ENCODE measurements at places on chromosomes 12 and 14.

DNA sequence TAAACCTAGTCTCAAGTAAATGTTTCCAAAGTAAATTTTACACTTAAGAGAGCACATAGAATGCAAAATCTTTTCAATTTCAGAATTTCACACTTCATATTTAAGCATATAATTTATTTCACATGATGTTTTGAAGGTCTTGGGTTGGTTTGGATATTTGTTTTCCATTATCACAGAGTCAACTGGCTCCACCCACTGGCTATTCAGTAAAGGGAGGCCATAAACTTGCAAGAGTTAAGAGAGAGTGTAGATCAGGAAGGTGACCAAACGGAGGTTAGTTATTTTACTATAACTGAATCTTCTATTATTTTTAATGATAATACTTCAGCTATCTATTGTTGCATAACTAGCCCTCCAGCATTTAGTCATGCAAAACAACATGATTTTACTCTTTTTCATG is 6.2 kb upstream of the CPNE8 start:
- no peak for DNase-seq

GRCh38 chr12:84691266-84691665 is 221.3 kb downstream of the SLC6A15 start:
- no peak for DNase-seq

- DNase-seq: peak; percentile 70
These were observed 12.2 kb downstream of the AGAP2 start for GRCh38 chr12:57726151-57726883.

DNA sequence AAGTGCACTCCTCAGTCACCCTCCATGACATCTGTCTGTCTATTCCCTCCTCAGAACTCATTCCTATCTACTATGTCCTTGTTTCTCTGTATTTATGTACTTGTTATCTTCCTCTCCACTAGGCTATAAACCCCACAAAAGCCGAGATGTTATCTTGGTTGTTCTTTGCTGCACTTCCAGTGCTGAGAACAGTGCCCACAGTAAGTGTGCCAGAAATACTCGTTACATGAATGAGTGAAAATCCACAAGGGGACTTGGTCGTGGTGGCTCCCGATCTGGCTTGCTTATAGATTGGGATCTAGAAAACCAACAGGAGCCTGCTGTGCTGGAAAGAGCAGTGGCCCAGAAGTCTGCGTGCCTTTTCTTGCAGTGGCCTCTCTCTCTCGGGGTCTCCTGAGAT is 111.9 kb upstream of the PRMT8 start:
- DNase-seq: no peak

DNA sequence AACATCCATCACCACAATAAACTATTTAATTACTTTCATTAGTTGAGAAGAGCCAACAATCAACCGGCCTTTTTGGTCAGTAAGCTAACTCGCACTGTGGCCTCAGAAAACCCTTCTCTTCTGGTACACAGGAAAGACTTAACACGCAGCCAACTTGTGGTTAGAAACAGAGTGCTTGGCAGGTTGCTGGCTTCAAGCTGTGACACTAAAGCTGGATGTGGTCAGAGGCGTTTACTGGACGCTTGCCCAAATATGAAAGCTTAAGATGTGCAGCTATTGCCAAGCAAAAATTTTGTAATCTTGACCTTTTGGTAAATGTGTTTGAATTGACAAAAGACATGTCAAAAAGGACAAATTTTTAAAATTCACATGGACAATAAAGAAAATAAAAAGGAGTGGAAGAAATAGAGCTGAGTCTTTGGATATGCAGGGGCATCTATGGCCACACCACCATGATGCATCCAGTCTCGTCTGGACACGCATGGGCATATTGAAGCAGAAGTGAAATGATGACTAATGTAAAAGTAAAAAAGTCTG is 2.6 kb upstream of the KLRK1 start:
- no peak for DNase-seq

- no peak for DNase-seq
These were observed 6.6 kb upstream of the WNT5B start for GRCh38 chr12:1622406-1622805.

GRCh38 chr12:32201096-32201495 is 94.4 kb downstream of the BICD1 start:
- no peak for DNase-seq

DNA sequence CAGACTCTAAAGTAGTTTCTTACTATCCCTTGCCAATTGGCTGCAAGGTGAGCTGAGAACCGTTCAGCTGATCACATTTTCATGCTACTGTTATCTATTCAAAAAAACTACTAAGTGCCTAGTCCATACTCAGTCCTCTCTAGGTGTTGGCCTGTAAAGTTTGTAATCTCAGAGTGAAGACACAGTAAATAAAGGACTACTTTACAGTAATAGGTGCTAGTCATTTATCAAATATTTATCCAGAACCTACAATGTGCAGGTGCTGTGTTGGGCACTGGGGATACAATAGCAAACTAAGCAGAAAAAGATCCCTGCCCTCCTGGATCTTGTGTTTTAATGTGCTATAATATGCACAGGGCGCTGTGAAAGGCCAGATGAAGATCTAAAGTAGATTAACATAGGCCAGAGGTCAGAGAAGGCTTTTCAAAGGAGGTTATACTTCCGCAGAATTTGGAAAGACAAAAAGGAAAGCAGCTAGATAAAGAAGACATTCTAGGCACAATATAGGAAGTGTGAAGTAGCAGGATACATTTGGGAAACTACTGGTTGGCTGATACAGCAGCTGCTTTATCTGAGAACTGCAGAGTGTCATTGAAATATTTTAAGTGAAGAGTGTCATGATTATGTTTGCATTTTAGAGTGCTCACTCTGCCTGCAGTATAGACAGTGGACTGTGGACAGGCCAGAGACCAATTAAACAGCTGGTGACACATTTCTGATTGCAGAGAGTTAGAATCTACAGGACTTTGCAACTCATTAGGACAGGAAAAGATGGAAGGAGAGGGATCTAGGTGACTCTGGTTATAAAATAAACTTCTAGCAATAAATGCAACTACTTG is 8.0 kb upstream of the ACTR10 start:
- no peak for DNase-seq

- no peak for DNase-seq
These were observed 31.9 kb downstream of the DNAH10 start for GRCh38 chr12:123794027-123794426.

DNA sequence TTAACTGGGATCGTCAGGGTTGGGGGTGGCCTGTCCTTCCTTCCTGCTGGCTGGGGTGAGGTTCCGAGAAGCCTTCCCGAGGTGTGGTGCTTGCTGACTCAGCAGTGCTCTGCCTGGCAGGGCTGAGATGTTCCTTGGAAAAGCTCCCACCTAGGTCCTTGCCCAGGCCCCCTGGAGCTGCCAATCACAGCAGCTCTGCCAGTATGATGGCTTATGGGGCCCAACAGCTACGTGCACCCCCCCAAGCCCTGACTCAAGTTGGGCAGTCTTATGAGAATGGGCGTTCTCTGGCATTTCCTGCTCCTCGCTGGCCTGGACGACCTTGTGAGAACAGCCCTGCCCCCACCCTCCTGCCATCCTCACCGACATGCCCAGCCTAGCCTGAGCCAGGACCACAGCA is 292.2 kb upstream of the CRY1 start:
- DNase-seq: no peak

GRCh38 chr12:24023081-24023480 is 73.6 kb upstream of the SOX5 start:
- DNase-seq: no peak

GRCh38 chr12:115433014-115433634 is 749.1 kb upstream of the TBX3 start:
- no peak for DNase-seq

DNA sequence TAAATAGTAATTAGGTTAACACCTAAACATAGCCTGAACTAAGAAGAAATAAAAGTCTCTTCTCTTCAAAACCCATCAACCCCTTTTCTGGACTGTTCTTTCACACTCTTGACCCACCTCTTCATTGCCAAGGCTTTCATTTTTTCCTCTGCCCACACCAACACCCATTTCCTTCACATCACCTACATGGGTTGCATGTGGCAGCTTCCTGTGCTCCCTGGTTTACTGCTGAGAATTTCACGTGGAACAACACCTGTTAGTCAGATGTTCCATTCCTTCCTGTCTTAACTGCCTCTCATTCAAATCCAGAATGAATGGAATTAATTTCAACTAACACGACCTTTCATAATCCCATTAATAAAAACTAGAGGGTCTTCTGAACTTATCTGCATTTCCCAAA is 157.3 kb downstream of the BCAT1 start:
- DNase-seq: no peak

DNA sequence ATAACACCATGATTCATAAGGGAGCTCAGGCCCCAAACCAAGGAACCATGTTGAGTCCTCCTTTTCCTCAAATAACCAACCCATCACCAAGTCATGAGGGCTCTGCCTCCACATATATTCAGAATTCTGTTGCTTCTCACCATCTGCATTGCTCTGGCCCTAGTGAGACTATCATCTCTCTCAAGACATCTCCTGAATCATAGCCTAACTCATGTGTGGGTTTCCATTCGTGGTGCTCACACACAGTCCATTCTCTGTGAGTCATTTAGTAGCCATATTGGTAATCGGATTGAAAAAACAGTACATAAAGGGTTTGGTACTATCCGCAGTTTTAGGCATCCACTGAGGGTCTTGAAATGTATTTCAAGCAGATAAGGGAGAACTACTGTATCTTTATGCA is 5.1 kb upstream of the SLC38A2 start:
- DNase-seq: no peak

DNA sequence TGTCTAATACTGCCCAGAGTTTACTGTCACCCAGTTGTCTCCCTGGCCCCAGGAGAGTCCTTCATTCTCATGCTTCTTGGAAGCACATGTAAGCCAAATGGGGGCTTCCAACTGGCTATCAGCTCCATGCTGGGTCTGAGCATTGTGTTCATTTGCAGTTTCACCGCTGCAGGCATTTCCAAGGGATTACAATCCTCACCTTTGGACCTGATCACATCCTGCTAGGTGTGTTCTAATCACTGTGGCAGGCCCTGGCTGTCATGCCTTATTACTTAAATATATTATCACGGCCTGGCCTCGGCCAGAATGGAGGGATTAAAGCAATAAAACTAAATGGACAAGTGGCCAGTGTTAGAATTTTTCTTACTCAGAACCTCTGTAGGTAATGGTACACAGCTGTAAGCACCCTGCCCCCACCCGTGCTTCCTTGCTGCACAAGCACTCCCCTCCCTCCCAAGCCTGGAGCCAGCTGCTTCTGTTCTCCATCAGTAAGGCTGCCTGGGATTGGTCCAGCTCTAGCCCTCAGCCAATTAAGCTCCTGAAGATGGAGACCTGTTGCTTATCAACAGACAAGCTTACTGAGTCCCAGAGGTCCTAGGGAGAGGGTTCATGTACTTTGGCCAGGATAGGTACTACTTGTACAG is 175.9 kb upstream of the RBM19 start:
- DNase-seq: no peak

DNA sequence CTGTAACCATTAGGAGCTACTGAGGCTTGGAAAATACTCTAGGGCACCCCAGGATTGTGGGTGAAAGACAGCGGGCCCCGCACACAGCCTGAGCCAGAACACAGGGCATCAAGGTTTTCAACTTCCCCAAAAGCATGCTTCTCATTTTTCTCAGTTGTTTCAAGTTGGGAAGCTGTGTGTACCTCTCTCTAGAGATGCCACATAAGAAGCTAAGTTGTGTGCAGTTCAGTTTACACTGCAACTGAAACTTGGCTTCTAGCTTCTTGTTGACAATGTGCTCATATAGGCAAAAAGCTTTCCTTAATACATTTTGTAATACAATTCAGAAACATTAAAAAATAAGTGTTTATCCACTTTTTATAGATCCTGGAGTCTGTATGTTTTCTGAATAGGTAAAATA is 88.1 kb upstream of the PTPRR start:
- DNase-seq: no peak

DNA sequence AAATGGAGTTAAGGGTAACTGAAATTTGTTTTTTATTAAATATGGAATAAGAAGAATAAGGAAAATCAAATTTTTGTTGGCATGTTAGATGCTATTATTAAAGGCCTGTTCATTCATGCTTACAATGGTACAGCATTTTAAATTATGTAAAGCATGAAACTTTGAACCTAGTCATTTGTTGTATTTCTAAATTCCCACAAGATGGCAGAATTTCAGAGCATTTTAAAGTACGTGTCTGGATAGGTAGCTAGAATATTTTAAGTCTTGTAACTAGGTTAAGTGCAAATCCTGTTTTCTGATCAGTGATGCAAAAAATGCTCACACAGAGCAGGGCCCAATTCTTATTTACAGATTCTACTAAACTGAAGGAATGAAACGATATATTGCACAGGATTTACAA is 585.6 kb upstream of the MIS18BP1 start:
- no peak for DNase-seq

- DNase-seq: no peak
These were observed 34.9 kb downstream of the TRMT5 start for GRCh38 chr14:60945984-60946383.

- no peak for DNase-seq
These were observed 7.1 kb downstream of the SLC39A5 start for GRCh38 chr12:56236985-56237384.

- DNase-seq: no peak
These were observed 751 bp downstream of the GDF11 start for GRCh38 chr12:55743406-55744339.

- DNase-seq: no peak
These were observed 48.7 kb downstream of the DAD1 start for GRCh38 chr14:22540293-22540692.

- no peak for DNase-seq
These were observed 91.9 kb downstream of the CRACR2A start for GRCh38 chr12:3661028-3661427.

- DNase-seq: no peak
These were observed 2.9 kb downstream of the PHLDA1 start for GRCh38 chr12:76028571-76029277.

DNA sequence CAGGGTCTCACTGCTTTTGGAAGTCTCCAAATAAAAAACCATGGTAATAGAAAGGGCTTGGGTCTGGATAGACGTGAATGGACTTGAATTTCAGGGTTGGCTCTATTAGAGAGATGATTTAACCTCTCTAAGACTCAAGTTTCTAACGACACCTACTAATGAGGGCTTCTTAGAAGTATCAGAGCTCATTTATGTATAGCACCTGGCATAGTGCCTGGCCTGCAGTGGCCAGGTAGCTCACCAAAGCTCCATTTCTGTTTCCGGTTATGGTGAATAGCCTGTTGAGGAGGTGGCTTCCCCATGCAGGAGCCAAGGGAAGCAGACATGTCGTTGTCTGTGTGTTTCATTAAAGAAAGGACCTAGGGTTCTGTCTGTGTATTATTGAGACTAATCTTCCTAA is 108.6 kb downstream of the ETV6 start:
- DNase-seq: no peak

DNA sequence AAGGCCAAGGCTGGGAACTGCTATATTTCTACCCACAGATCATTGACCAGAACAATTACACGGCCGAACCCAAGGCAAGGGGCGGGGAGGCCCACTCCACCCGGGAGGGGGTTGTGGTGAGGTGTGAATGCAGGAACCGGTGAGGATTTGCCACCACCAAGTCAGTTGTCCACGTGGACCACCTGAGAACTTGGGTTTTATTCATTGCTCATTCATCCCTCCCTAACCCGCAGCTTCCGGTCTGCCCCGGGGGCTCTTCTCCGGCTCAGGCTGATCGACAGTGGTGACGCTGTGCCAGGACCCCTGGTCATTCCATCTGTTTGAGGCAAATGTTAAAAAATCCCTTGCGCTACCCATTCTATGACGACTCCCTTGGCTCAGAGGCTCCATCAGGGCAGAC is 127.7 kb upstream of the RTL1 start:
- no peak for DNase-seq

Data from iPS DF 19.7 (cell line).